ENCODE measurements at places on chromosomes 16 and 17. TPM values are rescaled to one million over a fixed set of nuclear protein-coding genes. Genes with fewer than 3 reads are reported as not detected.

GRCh38 chr16:11092788-11093571 is 148.6 kb downstream of the CLEC16A start:
- no peak for DNase-seq

Gene ETV4
- total RNA-seq, result 1.9 TPM

GRCh38 chr16:9870962-9871361 is 311.3 kb downstream of the GRIN2A start:
- DNase-seq, result no peak

- DNase-seq, result peak; percentile 7
Observed at GRCh38 chr17:3959295-3959899, 4.8 kb downstream of the ATP2A3 start.

Gene C16orf74
- total RNA-seq, result 8.5 TPM

- no peak for DNase-seq
Observed at GRCh38 chr16:69133373-69133954, 1.0 kb downstream of the UTP4 start.

DNA sequence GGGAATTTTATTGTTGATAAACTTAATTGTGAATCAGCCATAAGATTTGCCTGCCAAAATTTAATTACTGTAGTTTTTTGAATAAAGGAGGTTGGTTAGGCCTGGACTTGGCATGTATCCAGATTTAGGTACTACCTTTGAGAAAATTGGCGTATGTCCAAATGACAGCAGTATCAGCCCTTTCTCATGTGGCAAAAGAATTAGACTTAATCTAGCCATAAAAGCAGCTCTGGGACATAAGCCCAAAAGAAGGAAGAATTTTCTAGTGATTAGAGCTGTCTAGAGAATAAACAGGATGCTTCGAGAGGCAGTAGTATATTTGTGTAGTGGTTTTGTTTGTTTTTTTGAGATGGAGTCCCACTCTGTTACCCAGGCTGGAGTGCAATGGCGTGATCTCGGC is 27.7 kb downstream of the PPM1E start:
- peak; percentile 15 for DNase-seq

Gene FBXL16
- 0.40 TPM for total RNA-seq

DNA sequence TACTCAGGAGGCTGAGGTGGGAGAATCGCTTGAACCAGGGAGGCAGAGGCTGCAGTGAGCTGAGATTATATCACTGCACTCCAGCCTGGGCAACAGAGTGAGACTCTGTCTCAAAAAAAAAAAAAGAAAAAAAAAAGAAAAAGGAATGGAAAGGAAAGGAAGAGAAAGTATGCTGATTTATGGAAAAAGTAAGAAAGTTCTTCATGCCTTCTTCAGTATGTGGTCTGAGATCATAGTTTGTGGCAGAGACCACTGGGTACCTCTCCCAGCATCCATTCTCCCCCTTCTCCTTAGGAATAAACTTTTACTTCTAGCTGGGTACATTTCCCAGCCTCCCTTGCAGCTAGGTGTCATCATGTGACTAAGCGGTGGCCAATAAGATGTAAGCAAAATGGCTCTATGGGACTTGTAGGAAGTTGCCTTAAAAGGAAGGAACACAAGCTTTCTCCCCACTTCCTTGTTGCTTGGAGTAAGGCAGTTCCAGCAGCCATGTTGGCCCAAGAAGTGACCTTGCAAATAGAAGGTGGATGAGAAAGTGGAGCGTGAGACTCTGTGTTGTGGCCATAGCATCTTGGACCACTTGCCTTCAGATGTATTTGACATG is 26.1 kb upstream of the XPO6 start:
- DNase-seq, result no peak

- peak; percentile 37 for DNase-seq
Observed at GRCh38 chr16:21071741-21072140, 78.9 kb downstream of the DNAH3 start.

Gene SLC13A2
- total RNA-seq, result not detected

GRCh38 chr16:24188021-24188542 is 68.1 kb upstream of the CACNG3 start:
- DNase-seq, result no peak

DNA sequence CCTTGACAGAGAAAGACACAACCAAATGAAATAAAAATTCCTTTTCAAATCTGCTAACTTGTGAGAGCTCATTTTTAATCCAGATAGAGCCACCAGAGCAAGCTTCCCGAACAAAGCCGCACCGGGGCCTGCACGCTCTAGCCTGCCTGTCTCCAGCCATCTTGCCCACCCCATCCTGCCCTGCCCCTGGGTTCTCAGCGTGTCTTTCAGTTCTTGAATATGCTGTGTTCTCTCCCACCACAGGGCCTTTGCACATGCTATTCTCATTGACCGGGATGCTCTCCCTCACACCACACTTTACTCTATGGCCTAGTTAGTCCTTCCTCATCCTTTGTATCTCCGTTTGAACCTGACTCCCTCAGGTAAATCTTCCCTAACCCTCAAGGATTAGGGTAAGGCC is 14.7 kb downstream of the SMIM5 start:
- no peak for DNase-seq

DNA sequence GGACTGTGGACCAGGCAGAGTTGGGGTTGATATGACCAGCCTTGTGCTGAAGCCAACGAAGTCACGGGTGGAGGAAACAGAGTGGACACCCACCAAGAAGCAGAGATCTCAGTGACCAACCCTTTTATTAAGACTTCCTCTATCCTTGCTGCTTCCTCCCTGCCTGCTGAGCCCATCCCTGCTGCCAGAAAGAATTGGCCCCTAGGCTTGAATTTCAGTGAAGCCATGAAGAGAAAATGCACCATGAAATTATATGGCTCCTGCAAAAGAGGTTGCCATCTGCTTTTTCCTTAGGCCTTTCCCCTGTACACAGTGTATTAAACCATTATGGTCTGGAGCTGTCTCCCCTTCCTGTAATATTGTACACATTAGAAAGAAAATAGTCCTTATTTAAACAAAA is 246.7 kb downstream of the HS3ST3B1 start:
- DNase-seq, result no peak

Gene ALOX12
- total RNA-seq, result not detected

Gene NPIPA3
- total RNA-seq, result not detected

Gene SLC5A11
- not detected for total RNA-seq

Gene GNG13
- total RNA-seq, result not detected

Gene DNASE1L2
- 1.1 TPM for total RNA-seq

- DNase-seq, result no peak
Observed at GRCh38 chr16:47657977-47658376, 196.8 kb downstream of the PHKB start.

Gene PTX4
- total RNA-seq, result not detected

Gene MYLK3
- not detected for total RNA-seq

- DNase-seq, result peak; percentile 61
Observed at GRCh38 chr17:73307130-73307529, 4.7 kb downstream of the CDC42EP4 start.

DNA sequence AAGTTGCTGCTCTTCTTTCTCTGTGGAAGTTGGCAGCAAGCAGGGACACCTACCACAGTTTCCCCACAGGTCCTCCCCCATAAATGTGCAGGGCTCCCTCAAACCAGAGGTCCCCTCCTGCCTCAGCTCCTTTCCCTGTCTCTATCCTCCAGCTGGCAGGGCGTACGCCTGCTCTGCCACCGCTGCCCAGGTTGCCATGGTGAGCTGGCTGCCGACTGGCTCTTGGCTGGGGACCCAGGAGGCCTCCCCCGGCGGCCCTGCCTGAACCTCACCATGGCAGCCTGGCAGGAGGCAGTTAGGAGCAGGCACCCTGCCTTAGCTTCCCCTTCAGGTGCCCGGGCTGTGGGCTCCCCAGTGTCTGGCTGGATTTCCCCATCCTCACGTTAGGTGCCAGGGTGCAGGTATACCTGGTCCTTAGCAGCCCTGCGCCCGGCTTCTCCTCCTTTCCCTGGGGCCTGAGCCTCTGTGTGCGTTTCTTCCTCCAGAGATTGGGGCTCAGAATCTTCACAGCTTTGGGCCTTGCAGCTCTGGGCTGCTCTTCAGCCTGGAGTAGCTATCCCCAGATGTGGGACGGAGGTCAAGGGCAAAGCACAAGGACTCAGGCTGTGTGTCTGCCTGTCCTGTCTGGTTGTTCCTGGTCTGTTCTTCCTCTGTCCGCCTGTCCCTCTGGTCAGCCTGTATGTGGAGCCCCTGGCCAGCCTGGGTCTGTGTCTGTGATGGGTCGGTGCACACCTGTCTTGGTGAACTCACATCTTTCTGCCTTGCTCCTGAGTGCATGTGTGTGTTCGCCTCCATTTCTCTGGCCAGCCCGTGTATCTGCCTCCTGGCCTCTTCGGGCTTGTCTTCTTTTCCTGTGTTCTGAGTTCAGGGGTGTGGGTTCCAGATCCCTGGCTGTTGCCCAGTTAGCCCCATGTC is 15.7 kb downstream of the GJD3 start:
- DNase-seq, result no peak

DNA sequence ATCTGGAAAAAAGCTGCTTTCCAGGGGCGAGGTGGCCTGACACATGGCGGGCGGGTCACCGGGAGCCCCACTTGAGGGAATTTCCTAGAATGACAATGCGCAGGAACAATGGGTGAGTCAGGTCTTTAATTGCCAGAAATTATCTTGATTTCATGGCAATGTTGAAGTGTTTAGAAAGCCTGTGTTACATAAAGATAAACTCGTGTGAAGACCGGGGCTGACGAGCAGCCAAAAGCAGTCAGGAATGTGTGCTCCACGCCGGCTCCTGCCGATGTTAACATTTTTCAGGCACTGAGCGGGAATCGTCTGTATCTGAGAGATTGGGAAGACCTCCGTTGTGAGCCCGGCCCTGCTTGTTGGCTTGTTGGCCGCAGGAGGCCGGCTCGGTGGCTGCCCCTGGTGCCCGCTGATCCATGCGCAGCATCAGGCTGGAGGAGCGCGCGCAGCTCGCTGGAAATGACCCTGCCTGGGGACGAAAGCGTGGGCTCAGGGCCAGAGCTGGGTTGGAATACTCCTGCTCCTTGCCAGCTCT is 353.1 kb downstream of the FOXL1 start:
- DNase-seq, result no peak

DNA sequence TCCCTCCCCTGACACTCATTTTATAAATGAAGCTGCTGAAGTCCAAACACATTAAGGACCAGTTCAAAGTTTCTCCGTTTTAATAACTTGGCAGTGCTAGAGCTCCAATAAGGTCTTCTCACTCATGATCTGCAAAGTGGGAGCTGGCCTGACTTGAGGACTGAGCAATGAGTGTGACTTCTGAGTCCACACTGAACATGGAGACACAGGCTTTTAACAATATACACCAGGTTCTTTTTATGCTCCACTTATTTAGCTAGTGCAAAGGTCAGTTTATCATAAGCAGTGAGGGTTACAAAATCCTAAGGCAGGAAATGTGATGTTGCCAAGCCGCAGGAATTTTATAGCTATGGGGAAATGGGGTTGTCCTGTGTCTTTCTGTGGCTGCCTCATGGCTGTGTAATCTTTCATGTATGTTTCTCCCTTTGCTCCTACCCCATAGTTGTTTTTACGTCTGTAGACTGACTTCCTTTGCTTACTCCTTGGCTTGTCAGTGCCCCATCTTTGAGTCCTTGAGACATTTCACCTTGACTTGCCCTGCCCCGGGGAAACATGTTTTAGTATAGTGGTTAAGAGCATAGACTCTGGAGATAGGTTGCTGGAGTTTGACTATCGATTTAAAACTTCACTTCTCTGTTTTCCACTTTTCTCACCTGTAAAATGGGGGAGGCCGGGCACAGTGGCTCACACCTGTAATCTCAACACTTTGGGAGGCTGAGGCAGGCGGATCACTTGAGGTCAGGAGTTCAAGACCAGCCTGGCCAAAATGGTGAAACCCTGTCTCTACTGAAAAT is 12.2 kb upstream of the MMD start:
- peak; percentile 98 for DNase-seq

DNA sequence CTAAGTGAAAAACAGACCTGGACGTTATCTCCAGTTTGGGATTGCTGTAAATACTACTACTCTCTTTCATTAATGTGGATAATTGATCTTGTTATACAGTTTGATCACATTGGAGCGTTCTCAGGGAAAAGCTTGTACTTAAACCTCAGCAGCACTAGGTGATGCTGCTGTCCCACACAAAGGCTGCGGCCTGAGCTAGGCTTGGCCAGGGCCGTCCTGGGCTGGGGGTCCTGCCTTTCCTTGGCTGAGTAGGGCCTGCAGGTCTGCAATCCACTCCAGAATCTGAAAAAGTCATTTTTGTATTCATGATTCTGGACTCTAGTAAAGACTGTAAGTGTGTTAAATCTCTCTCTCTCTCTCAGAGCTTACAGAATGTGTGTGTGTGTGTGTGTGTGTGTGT is 23.7 kb upstream of the PMFBP1 start:
- DNase-seq, result no peak

- no peak for DNase-seq
Observed at GRCh38 chr17:32859857-32860525, 16.9 kb downstream of the MYO1D start.

Gene KIF2B
- not detected for total RNA-seq

Gene KRTAP2-3
- total RNA-seq, result 5.9 TPM

DNA sequence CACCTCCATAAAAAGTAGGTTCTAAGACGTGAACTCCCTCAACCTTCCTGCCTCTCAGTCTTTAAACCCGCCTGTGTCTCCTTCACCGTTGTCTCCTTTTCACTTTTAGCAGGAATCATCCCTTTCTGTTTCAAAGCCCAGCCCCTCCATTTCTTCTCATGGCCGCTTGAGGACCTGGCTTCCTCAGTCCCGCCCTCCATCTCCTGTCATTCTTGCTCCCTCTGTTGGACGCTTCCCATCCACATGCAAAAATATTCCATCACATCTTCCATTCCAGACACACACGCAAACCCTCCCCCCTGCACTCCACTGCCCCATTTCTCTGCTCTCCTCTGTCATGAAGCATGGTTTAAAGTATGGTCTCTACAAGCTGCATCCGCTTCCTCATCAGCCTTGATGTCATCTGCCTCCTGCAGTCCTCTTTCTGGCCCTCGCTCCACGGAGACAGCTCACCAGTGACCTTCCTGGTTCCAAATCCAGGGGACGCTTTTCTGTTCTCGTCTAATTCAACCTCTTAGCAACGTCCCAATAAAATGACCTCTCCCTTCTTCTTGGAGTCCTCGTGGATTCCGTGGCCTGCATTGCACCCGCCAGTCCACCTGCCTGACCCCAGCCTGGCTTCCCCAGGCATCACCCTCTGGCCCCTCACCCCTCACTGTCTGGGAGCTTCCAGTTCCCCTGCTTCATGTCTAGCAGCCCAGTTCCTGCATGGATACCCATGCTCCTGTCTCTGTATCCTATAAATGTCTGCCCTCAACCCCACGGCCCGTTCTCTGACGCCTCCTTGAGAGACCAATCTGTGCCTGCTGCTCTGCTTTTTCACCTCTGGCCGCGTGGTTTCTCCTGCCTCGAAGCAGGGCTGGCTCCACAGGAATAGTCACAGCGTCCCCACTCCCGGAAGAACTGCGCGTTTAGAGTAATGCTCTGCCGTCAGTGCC is 26.2 kb downstream of the ANKRD40 start:
- DNase-seq, result peak; percentile 57

Gene HS3ST3A1
- total RNA-seq, result 5.7 TPM

Gene TEKT3
- not detected for total RNA-seq

- DNase-seq, result no peak
Observed at GRCh38 chr17:7398612-7399011, 4.3 kb upstream of the PLSCR3 start.

Gene EXOC3L1
- total RNA-seq, result 0.35 TPM

Gene OTOA
- total RNA-seq, result 0.10 TPM
